ENCODE measurements at places on chromosomes 12 and 14.

DNA sequence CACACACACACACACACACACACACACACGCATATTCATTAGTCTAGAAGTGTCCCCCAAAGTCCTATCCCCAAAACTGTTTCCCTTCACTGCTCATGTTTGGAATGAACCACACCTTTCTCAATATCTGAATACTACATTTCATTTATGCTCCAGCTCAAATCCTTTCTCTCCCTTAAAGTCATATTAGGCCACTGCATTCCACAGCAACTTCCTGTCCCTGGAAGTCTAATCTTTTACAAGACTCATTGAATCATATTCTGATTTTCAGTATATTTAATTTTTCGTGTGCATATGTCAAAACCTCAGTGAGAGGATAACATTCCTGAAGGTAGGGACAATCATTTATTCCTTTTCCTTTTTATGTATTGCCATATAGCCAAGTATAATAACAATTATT is 155.6 kb upstream of the LMNTD1 start:
- DNase-seq, result no peak

- DNase-seq, result no peak
Observed at GRCh38 chr12:111099186-111099585, 178.8 kb upstream of the MYL2 start.

- DNase-seq, result no peak
Observed at GRCh38 chr12:84912198-84913128, at the start of gene SLC6A15. TSS of gene SLC6A15 (minus strand) at chr12:84912799. CDS start at chr12:84892120, 20,679 bp downstream.

GRCh38 chr14:70000601-70001000 is 121.4 kb downstream of the SMOC1 start:
- DNase-seq, result no peak

DNA sequence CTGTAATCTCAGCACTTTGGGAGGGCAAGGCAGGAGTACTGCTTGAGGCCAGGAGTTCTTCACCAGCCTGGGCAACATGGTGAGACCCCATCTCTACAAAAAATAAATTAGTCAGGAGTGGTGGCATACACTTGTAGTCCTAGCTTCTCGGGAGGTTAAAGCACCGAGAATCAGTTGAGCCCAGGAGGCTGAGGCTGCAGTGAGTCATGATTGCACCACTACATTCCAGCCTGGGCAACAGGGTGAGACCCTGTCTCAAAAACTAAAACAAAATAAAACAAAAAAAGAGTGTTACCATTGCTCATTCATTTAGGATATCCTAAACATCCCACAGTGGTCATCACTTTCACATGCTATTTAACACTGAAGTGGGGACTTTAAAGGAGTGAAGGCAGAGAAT is 7.8 kb downstream of the NEK9 start:
- no peak for DNase-seq

GRCh38 chr14:42778984-42779383 is 1172.3 kb downstream of the LRFN5 start:
- no peak for DNase-seq

GRCh38 chr12:30323008-30323407 is 372.7 kb downstream of the IPO8 start:
- DNase-seq, result no peak

DNA sequence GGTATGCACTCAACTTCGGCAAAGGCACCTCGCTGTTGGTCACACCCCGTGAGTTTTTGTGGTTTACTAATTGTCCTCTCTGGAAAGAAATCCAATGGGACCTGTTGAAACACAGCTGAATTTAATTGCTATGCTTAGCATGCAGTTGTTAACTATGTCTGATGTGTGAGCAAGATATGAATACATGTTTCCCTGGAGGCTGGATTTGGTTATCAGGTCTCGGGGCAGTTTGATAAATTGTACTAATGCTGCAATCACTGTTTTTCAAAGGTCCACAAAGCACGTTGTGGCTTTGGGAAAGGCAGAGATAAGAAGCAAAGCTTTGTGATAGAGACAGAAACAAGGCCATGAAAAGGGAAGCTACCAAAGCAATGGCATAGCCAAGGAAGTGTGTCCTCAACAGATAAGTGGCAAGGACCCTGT is 91.3 kb downstream of the DAD1 start:
- no peak for DNase-seq

DNA sequence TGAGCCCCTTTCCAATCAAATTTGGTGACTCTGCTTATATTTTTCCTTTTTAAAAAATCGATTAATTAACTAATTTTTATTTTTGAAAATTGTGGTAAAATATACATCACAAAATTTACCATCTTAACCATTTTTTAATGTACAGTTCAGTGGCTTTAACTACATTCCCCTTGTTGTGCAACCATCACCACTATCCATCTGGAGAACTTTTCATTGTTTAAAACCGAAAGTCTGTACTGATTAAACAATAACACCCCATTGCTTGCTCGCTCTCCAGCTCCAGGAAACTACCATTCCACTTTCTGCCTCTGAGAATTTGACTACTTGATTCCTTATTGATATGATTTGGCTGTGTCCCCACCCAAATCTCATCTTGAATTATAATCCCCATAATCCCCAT is 283.4 kb downstream of the C12orf75 start:
- no peak for DNase-seq

- no peak for DNase-seq
Observed at GRCh38 chr14:58663494-58664111, 25.8 kb downstream of the DACT1 start.

- DNase-seq, result no peak
Observed at GRCh38 chr14:92493024-92493423, 20.6 kb upstream of the RIN3 start.

Measured in activated CD8-positive, alpha-beta memory T cell treated with anti-CD3 and anti-CD28 coated beads for 1 hour (primary cell).